Stimulated activated CD8-positive, alpha-beta memory T cell treated with anti-CD3 and anti-CD28 coated beads, Interleukin-12 subunit alpha, Interleukin-12 subunit beta, amount 100 ng/mL, for 4 hours (primary cell): ENCODE measurements at places on chromosomes 7 and 10.

DNA sequence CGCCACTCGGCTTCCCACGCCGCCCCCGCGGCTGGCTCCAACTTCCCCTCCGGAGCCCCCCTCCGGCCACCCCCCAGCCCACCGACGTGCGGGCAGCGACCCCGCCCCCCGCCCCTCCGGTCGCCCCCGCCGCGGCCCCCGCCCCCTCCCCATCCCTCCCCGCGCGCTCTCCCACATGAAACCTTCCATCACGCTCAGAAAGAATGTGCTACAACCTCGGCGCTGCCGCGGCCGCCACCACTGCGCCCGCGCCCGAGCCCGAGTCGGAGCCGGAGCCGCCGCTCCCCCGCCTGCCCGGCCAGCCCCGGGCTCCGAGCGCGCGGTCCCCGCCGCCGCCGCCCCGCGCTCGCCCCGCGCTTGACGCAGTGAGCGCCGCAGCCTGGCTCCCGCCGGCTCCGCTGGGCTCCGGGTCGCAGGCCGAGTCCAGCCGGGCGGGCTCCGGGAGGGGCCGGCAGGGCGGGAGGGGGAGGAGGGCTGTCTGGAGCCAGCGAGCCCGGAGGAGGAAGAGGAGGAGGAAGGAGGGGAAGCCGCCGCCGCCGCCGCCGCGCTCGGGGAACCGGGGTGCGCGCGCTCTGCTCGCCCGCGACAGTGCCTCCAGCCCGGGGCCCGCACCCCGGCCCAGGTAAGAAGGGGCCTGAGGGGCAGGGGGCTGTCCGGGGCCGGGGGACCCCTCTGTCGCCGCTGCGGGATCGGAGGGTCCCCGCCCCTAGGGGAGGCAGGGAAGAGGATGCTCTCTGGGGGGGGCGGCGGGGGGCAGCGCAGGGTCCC lies 4.3 kb upstream of the ELFN1 start:
- DNase-seq, result no peak

GRCh38 chr10:7551950-7552716 lies 114.6 kb downstream of the ITIH5 start:
- no peak for DNase-seq

GRCh38 chr7:39128287-39128843 lies 150.7 kb downstream of the POU6F2 start:
- DNase-seq, result no peak

GRCh38 chr7:112399501-112399900 lies 50.8 kb upstream of the IFRD1 start:
- no peak for DNase-seq

GRCh38 chr7:104967088-104967487 lies 46.9 kb upstream of the KMT2E start:
- no peak for DNase-seq

- no peak for DNase-seq
Measured at GRCh38 chr7:108454674-108455550, 1.3 kb downstream of the NRCAM start.

DNA sequence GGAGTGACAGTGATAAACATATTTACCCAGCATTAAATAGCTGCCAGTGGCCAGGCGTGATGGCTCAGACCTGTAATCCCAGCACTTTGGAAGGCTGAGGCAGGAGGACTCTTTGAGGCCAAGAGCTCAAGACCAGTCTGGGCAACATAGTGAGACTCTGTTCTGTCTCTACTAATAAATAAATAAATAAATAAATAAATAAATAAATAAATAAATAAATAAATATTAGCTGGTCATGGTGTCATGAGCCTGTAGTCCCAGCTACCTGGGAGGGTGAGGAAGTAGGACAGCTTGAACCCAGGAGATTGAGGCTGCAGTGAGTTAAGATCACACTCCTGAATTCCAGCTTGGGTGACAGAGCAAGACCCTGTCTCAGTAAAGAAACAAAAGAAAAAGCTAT lies 384.0 kb upstream of the ADARB2 start:
- no peak for DNase-seq

DNA sequence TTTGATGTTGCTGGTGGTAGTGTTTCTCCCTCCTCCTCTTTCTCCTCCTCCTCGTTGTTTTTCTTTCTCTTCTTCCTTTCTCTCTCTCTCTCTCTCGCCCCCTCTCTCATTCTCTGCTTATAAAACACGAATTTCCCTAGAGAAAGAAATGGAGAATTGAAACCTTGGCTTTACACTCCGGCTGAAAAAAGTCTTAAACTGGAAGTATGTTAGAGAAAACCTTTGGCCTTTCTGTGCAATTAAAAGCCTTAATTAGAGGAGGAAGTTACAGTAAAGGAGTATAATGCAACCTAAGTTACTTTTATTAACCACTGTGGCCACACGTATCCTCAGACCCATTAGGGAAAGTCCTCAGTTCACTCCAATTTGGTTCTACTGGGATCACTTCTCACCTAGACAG lies 501.7 kb upstream of the SORCS1 start:
- no peak for DNase-seq

- no peak for DNase-seq
Measured at GRCh38 chr7:32251659-32252058, 181.5 kb upstream of the PDE1C start.

DNA sequence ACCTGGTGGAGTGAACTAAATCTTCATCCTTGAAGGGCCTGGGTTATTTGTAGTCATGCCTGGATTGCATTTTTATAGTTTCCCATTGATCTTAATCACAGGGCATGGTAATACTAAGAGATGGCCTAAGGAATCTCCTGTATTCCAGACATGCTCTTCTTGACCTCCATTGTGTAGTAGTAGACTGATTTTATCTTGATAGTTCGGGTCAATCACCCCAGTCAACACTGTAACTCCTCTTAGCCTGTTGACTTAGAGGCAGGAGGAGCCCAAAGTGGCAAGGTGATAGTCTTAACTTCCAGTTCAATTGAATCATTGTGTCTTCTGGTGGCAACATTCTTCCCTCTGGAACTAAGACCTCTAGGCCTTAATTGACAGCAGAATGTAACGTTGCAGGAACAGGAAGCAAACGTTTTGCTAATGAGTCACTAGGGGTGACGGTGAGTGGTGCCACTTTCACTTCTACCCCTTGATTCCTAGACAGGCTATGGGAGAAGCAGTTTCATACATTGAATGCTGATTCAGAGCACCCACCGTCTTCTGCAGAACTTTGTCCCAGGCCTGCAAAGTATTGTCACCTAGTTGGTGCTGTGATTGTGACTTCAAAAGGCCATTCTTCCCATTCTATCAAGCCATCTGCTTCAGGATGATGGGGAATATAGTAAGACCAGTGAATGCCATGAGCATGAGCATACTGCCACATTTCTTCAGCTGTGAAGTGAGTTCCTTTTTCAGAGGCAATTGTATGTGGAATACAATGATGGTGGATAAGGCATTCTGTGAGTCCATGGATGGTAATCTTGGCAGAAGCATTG lies 24.0 kb upstream of the PAPSS2 start:
- no peak for DNase-seq

GRCh38 chr10:22945934-22946673 lies 18.3 kb downstream of the ARMC3 start:
- no peak for DNase-seq

- no peak for DNase-seq
Measured at GRCh38 chr10:28925121-28925663, 247.9 kb downstream of the BAMBI start.

- DNase-seq, result no peak
Measured at GRCh38 chr10:88781206-88781605, 21.3 kb upstream of the LIPM start.

DNA sequence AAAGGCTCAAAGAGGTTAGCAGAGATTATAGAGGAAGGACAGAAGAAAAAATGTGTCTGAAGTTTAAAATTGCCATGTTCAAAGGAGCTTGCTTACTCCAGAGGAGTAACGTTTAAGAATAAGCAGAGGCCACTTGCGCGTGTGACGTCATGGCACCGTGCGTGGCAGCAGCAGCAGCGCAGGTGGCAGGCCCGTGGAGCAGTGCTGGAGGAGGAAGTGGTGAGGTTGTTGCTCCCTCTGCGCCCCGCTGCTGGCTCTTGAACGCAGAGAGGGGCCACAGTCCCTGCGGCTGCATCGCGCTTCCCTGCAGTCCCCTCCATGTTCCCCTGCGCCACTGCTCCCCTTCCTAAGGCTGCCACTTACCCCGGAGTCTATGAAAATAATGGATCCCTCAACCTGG lies 37.5 kb downstream of the GDI2 start:
- peak; percentile 58 for DNase-seq

DNA sequence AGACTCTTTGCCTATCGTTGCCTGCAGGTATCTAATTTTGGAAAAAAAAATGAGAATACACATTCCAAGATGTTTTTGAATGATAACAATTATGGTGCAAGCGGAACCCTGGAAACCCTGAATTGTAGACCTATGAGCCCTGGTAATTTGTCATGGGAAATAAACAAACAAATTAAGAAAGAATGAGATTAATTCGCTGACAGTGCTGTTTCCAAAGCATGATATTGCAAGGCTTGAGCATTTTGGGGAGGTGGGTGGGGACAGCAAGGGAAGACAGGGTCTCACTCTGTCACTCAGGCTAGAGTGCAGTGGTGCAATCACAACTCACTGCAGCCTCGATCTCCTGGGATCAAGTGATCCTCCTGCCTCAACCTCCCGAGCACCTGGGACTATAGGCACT lies 900.3 kb downstream of the IPMK start:
- DNase-seq, result no peak

DNA sequence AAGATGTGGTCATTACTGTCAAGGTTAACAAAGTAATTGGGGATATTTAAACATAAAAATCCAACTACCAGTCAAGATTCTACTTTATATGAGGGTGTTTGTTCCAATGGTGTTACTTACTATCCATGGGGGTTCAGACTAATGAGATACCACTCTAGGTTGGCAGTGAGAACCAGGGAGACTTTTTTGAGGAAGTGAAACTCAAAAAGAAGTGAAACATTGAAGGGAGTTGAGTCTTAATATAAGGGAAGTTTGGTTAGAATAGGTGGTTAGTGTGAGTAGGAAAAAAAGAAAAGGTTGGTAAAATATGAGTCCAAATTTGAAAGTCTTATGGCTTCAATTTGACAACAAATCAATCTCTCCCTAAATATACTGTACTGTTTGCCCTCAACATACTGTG lies 123.6 kb upstream of the ANK3 start:
- no peak for DNase-seq

DNA sequence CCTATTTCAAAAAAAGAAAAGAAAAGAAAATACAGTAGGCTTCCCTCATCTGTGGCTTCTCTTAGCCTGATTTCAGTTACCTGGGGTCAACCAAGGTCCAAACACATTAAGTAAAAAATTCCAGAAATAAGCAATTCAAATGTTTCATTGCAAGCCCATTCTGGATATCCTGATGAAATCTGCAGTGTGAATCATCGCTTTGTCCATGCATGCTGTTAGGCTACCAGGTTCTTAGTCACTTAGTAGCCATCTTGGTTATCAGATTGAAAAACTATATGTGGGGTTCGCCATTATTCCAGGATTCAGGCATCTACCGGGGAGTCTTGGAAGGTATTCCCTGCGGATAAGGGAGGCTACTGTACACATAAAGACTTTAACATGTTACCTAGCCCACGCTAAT lies 991 bp upstream of the FAM204A start:
- no peak for DNase-seq

GRCh38 chr10:91891125-91892001 lies 17.9 kb downstream of the FGFBP3 start:
- no peak for DNase-seq

GRCh38 chr10:131773370-131774343 lies 127.2 kb upstream of the PPP2R2D start:
- DNase-seq, result no peak

GRCh38 chr7:82080254-82080927 lies 310.5 kb upstream of the HGF start:
- no peak for DNase-seq

GRCh38 chr7:94382132-94382531 lies 12.6 kb upstream of the COL1A2 start:
- DNase-seq, result no peak

DNA sequence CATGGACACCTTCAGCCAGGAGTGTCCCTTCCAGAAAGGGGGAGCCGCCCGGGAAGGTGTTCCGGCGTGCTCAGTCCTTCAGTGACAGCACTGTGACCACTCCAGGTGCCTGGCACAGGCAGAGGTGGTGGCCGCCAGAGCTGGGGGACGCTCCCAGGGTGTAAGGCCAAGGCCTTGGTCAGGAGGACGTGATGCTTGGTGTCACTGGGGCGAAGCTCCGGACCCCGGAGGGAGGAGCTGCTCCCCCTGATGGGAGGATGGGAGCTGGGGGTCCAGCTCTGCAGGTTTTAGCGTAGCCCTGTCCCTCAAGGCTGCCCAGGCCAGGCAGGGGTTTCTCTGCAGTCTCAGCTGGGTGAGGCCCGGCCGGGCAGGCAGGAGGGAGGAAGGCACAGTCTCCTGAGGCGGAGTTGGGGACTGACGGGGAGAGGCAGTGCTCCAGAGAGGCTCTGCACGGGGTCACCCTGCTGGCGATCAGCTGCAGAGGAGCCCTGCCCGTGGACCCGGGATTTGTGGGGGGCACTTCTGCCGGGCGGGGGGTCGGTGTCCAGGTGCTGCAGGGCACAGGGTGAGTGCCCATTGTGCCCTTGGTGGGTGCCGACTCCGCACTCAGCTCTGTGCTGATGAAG lies 56.5 kb upstream of the DNAJB6 start:
- no peak for DNase-seq

DNA sequence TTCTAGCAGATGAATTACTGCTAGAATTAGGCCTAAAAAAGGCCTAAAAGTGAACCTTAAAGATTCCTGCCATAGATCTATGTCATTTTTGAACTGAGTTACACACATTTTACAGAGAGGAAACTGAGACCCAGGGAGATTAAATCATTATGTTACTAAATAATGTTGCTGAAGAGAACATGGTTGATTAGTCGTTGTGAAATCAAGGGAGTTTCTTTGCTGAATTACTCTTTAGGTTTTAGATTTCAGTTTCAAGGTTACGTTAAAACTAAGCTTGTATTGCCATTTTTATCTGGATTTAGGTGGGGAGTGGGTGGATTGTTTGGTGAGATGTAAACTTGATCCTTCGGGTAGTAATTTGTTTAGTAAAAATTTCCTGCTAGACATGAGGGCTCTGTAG lies 21.3 kb downstream of the CDK14 start:
- DNase-seq, result no peak
